Tibial nerve (tissue), 4 donors: ENCODE measurements at places on chromosomes 4 and X.

DNA sequence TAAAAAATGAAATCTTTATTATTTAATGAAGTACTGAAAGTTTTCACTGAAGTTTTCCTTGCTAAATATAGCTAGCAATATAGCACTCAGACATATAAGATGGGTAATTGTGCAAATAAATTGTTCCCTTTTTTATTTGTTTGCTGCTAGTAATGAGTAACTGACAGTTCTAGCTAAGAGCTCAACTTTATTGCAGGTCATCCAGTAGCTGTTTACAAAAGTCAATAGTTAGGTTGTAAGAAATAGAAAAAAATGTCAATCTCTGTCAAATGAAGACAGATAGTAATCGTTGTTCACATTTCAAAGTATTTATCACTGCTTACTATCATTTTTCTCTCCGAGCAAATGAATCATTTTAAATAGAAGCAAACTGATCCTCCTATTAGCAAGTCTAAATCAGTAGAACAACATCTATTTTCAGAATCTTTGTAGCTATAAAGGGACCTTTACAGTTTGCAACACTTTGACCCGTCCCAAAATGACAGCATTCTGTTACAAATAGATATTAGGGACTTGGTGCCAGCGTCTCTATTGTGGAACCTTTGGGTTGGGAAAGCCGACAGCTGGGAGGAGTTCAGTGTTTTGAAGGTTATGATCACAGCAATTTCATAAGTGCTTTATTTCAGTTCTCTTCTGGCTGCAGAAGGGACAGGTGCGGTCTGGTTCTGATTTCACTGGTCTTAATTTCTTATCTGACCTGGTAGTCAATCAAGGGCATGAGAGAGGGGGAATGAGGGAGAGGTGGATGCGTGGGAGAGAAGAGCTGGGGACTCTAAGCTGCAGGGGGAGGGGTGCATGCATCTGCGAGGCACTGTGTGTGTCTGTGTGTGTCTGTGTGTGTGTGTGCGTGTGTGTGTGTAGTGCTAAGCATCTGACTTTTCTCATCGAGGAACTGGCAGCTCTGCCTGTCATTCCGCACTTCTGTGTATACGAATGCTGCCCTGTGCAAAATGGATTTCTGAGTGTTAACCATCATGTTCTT, 227.9 kb upstream of the PITX2 start:
- no peak for DNase-seq

DNA sequence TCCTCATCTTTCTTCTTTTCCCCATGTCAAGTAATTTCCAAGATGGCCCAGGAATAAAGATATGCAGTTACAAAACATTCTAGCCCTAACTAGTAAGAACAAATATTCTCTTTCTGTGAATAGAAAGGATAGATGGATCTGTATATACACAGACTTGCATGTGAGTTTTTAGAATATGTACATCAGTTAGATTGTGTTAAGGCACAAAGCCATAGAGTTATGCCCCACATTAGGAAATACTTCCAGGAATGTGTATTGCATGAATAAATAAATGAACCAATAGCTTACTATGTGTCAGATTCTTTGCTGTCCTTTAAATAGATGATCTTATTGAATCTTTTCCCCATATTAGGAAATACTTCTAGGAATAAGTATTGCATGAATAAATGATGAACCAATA, 46.0 kb upstream of the TMPRSS11E start:
- DNase-seq = no peak

DNA sequence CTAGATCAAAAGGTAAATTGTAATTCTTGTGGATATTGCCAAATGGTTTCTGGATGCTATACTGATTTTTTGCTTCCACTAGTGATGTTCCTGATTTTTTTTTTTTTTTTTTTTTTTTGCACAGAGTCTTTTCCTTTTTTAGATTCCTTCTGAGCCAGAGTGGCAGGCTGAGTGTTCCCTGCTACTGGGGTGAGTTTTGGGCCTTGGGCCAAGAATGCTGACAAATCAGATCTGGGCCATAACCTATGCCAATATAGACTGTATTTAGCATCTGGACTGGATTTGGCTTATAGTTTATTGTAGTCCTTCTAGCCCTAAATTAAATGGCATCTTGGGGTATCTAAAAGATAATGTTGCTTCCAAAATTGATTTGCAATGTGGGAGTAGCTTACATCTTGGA, 52.8 kb downstream of the REPS2 start:
- DNase-seq = no peak

DNA sequence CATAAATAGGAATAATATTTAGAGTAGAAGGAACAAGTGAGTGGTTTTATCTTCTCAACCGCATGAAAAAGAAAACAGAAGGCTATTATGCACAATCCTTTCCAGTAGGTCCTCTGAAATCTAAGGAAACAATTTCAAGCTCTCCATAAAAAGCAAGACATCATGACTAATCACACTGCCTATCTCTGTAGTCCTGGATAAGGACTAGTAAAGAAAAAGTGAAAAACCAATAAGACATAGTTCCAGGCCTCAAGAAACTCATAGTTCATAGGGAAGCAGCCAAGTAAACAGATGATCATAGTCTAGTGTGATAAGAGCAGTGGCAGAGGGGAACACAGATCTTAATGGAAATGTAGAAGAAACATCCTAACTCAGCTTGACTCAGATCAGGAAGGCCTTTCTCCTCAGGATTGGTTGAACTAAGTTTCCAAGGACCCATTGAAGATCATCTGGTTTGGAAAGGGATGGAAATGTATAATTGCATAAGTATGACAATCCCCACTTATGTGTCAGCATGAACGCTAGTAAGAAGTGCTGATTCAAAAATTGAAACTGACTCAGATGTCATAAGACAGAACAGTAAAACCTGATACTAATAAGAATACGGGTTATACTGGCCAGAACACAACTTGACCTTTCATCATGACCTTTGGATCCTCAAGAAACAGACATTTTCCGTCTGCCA, 155.3 kb downstream of the GRIA3 start:
- no peak for DNase-seq

GRCh38 chr4:76665153-76665552, 230.1 kb downstream of the SHROOM3 start:
- no peak for DNase-seq
